ENCODE measurements at places on chromosomes 7 and 10.

DNA sequence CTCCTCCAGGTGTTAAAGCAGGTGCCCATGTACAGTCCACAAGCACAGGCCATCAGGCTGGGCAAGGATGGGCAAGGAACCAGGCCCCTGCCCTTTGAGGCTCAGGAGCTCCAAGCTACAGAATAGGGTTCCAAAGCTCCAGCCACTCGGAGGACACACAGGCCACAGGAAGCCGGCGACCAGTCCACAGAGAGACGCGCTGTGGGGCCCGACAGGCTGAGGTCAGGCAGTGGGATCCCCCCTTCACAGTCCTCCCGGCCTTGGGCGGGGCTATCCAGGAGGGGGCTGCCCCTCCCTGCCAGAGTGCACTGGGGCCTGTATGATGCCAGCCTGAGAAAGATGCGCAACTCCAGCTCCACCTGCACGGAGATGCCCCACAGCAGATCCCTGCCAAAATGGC is 34.0 kb downstream of the MAD1L1 start:
- DNase-seq, result no peak

GRCh38 chr7:157622000-157622399 is 285.2 kb downstream of the DNAJB6 start:
- no peak for DNase-seq

DNA sequence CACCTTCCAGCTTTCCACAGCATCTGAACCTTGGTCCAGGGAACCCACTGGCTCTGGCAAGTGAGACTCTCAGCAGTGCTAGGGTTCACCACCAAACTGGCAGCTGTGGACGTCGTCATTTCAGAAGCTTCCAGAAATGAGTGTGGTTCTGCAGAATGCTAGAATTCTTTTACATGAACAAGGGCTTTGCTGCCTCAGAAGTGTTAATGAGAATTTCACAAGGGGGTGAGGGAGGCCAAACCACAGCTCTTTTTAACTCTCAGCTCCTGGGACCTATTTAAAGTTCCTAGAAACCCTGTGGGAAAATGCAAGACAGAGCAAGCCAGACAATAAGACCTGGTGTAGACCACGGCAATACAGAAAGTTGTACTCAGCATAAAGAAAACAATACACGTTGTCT is 129.3 kb upstream of the BET1 start:
- DNase-seq, result no peak

GRCh38 chr7:95601316-95601715 is 5.0 kb upstream of the PDK4 start:
- no peak for DNase-seq

GRCh38 chr7:139043823-139044812 is 8.3 kb upstream of the ZC3HAV1L start:
- DNase-seq, result peak; percentile 27

DNA sequence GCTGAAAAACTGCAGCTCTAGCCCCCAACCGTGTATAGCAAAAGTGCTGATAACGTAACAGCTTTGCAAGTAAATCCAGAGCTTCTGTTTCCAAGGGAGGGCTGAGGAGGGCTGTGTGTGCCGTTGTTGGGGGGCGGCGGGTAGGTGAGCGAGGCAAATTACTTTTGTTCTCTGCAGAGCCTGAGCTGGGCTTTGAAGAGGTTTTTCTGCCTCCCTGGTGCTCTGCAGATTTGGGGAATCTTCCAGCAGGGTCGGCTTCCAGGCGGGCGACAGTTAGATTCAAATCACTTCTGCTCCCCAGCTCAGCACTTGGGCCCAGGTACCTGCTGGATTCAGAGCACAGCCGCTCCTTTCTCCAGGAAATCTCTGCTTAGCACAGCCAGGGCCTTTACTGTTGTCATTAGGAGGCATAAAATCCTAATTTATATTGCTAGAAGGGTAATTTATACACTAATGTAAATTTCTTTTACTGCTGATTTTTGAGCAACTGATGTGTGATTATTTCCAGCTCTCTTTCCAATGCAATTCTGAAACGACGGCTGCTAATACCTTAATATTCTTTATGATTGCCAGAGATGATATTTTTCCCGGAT is 442.4 kb downstream of the TYW1 start:
- no peak for DNase-seq

DNA sequence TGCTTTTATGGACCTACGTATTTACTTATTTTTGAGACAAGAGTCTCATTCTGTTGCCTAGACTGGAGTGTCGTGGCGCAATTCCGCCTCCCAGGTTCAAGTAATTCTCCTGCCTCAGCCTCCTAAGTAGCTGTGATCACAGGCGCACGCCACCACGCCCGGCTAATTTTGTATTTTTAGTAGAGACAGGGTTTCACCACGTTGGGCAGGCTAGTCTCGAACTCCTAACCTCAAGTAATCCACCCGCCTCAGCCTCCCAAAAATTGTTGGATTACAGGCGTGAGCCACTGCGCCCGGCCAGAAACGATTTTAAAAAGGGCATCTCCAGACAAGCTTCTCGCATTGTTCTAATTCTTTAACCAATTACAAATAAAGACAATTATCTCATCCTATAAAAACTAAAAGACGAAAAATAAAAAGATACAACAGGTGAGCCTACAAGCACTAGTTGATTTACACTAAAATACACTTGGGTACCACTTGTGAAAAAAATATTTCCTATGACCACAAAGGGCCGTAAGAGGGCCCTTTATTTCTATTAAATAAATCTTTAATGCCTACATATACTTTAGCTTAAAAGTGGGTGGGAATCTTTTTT is 2.4 kb downstream of the TRA2A start:
- no peak for DNase-seq

DNA sequence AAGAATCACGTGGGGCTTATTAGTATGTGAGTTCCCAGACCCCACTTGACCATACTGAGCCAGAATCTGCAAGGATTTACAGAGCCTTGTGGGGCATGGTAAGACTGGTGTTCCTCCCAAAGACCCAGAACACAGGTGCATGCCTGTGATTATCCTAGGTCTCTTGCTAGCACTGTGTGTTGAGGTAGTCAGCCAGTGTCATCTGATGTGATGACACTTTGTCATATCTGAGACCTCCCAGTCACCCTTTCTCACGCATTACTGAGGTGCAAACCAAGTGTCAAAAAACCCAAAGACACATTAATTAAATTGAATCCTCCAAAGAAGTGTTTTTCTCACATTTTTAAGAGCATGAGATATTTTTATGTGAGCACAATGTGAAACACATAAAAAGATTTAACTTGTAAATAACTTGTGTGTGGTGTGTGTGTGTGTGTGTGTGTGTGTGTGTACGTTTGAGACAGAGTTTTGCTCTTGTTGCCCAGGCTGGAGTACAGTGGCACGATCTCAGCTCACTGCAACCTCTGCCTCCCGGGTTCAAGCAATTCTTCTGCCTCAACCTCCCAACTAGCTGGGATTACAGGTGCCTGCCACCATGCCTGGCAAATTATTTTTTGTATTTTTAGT is 162.0 kb upstream of the PRPS1L1 start:
- DNase-seq, result no peak

GRCh38 chr7:86995052-86995725 is 64.3 kb downstream of the ELAPOR2 start:
- DNase-seq, result no peak

- peak; percentile 72 for DNase-seq
Measured at GRCh38 chr10:63430091-63430998, 35.4 kb downstream of the JMJD1C start.

Measured in adipocyte (in vitro differentiated cells).